Body of pancreas (tissue), 4 donors: ENCODE measurements at places on chromosomes 3 and 15.

DNA sequence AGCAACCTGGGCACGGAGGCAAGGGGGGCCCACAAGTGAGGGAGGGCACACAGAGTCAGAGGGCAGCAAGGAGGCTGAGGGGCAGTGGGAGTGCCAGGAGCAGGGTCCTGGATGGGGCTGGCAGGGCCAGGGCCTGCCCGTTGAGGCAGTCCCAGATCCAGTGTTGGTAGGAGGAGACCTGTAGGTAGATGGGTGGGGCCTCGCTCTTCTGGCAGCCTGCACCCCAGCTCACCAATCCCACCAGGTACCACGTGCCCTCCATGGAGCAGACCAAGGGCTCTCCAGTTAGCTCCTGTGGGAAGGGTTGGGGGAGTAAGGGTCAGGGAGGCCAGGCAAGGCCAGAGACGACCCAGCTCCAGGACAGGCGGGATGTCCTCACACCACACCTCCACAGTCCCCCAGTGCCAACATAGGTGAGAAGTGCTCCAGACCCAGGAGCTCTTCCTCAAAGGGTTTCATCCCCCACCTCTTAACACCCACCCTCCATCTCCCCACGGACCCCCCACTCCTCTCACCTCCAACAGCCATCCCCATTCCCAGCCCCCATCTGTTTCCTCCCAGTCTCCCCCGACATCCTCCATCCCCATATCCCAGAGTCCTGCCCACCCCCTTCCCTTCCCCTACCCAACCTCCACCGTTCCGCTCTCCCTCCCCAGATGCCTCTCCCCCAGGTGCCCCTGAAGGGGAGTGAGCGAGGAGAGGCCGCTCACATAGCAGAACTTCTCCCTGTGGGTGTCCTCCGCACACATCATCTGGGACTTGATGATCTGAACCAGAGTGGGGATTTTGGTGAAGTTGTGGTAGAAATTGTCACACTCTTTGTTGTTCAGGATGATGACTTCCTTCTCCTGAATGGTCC, 5.2 kb downstream of the PRSS50 start:
- no peak for DNase-seq

GRCh38 chr3:114498539-114499370, 204.9 kb downstream of the TIGIT start:
- DNase-seq: no peak

DNA sequence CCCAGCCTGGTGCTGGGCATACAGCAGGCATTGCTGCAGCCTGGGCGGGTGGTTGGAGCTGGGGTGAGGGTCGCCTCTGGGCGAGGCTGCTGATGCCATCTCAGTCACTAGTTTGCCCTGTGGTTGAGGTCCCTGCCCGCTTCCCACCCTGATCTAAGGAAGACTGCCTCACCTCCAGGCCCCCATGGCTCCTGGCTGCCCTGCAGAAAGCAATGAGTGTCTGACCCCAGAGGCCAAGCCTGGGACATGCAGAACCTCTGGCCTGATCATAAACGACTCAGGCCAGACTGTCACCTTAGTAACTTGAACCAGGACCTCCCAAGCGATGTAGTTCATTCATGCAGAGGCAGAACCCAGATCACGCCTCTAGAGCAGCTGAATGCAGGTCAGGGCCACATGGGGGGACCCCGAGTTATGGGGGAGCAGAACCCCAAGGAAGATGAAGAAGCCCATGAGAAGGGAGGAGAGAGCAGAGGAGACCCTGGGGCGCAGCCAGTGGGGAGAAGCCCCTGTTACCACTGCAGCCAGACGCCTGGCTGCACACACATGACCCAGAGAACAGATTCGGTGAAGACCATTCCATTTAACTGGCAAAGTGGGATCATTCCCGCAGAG, 213.9 kb downstream of the TBC1D2B start:
- DNase-seq: no peak

GRCh38 chr3:41893977-41894376, 67.9 kb downstream of the ULK4 start:
- DNase-seq: peak; percentile 13

- DNase-seq: no peak
Observed at GRCh38 chr3:13932578-13933295, 52.9 kb upstream of the WNT7A start.

- no peak for DNase-seq
Observed at GRCh38 chr3:47405820-47406761, 25.3 kb downstream of the PTPN23 start.

DNA sequence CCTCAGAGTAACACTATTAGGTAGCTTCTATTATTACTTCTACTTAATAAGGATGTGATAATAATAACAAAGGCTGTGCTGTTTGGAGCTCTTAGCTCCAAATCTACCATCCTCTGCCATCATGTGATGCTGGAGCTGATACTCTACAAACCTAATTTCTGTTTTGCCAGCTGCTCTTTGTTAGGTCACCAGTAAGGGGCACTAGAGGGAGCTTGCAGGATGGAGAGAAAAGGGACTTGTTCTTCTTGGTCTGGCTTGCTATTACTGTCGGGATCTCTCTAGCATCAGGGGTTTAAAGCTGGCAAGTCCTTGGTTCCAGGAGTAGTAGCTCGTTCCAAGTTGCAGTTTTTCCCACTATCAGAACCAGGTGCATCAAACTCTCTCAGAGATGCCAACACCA, 194.9 kb upstream of the KBTBD8 start:
- DNase-seq: no peak

GRCh38 chr3:100455841-100456550, 36.4 kb upstream of the TMEM45A start:
- DNase-seq: no peak

- DNase-seq: no peak
Observed at GRCh38 chr3:189457631-189458412, 173.4 kb upstream of the TP63 start.

DNA sequence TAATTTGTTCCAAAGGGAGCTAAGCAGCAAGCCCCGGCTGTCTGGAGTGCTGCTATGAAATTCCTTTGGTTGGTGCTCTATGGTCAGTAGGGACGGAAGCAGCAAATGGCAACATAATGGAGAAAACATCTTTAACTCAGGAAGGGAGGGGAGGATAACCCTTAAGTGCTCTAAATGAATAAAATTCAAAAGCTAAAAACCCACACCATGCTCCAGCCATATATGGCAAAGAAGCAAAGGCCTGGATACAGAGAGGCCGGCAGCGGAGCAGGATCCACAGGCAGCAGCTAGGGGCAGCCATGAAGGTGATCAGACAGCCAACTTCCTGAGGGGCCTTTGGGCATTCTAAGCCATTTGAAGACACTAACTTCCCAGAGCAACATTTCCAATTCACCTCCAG, 38.9 kb downstream of the IL17RD start:
- no peak for DNase-seq

DNA sequence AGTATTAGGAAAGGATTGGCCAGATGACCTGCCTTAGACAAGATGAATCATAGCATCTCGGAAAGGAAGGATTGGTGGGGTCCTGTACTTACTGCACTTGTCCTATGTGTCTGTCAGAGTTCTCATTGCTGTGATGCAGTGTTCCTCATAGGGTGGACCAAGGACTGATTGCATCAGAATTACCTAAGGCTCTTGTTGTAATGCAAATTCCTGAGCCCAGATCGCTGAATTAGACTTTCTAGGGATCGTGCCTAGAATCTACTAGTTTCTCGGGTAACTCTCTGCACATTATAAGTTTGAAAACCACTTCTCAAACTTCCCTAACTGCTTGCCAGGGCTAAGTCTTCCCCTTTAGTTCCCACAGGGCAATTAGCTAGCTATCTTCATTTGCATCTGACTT, 74.9 kb upstream of the SKOR1 start:
- DNase-seq: no peak

GRCh38 chr3:136942803-136943202, 15.0 kb upstream of the IL20RB start:
- DNase-seq: no peak

DNA sequence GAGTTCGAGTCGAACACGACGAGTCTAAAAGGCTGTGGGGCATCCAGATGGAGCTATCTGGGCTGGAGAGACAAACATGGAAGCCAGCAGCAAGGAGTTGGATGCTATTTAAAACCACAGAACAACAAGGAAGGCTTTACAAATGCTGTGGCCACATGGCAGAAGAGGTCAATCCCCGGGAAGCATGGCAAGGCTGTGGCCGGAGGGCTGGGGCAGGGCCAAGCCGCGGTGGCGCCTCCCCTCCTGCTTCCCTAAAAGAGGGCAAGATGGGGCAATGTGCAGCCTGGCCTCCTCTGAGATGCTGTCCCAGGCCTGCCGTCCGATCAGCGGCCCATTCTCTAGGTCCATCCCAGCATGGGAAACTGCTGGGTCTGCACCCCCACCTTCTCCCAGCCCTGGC, 139.1 kb downstream of the SRGAP3 start:
- no peak for DNase-seq

DNA sequence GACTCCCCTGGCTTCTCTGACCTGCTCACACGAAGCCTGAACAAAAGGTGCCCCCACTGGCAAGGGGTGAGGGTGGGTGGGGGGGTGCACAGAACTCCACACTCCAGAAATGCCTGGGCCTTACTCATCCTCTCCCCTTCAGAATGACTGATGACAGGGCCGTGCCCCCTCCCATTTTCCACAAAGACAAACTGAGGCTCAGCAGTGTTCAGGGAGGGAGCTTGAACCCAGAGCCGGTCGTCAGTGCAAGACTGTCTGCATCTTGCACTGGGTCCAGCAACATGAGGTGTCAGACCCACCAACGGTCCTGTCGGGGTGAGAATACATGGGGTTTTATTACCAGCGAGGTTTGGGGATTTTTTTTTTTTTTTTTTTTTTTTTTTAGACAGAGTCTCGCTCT, 15.3 kb downstream of the IGDCC3 start:
- DNase-seq: no peak
